Left cardiac atrium (tissue), 4 donors: ENCODE measurements at places on chromosomes 5 and 9.
A peak's percentile ranks its signal among the peaks of the same experiment; 100 is the strongest.

DNA sequence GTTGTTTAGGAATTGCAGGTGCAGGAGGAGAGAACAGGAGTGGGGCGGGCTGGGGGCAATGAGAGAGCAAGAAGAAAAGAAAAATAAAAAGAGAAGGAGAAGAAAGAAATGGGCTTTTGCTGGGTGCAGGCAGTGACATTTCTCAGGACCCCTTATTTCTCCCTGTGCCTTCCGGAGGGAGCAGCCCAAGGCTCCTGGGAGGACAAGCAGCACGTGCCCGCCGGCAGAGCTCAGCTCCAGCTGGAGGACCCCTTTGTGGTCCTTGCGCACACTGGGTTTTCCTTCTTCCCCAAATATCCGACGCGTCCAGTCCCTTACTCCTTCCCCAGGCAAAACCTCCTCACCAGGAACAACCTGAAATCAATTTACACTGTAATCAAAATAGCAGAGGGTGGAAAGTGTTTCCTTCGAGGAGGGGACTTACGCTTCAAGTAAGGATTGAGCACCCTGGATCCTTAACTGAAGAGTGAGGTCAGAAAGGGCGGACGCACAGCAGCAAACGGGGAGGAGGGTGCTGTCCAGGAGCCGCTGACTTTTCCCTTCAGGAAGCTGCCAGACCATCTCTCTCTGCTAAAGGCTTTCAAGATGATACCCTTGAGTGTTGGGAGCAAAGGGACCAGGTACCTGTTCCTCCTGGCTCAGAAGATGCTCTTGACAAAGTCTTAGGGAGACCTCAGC lies 2.1 kb downstream of the BTNL9 start:
- DNase-seq: no peak

GRCh38 chr9:136283291-136284235 lies 20.3 kb downstream of the CCDC187 start:
- DNase-seq: peak; percentile 79

DNA sequence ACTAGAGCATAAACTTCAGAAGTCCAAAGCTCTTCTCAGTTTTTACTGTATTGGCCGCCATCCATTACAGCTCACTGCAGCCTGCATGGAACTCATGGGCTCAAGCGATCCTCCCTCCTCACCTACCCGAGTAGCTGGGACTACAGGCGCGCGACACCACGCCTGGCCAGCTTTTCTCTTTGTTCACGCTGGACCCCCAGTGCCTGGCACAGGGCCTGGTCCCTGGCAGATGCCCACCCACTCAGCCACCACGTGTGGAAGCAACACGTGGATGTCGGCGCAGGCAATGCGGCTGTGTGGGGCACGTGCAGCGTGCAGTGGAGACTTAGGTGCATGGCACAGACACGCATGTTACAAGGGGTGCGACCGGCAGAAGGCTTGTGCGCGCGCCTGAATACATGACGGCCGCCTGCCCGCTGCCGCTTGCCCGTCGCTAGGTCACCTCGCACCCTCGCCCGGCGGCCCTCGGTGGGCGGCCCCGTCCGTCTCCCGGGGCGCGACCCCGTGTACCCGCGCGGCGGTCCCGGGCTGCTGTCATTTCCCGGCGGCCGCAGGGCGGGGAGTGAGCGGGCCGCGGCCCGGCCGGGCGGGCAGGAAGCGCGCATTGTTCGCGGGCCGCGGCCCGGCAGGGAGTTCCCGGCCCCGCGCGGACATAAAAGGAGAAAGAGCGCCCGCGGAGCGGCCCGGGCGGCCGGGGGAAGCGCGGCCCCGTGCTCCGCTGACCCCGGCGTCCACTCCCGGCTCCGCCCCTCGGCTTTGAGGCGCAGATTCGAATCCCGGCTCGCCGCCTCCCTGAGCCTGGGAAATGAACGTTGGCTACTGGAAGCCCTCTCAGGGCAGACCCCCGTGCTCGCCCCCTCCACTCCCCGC lies 24.1 kb upstream of the PTGS1 start:
- peak; percentile 79 for DNase-seq

DNA sequence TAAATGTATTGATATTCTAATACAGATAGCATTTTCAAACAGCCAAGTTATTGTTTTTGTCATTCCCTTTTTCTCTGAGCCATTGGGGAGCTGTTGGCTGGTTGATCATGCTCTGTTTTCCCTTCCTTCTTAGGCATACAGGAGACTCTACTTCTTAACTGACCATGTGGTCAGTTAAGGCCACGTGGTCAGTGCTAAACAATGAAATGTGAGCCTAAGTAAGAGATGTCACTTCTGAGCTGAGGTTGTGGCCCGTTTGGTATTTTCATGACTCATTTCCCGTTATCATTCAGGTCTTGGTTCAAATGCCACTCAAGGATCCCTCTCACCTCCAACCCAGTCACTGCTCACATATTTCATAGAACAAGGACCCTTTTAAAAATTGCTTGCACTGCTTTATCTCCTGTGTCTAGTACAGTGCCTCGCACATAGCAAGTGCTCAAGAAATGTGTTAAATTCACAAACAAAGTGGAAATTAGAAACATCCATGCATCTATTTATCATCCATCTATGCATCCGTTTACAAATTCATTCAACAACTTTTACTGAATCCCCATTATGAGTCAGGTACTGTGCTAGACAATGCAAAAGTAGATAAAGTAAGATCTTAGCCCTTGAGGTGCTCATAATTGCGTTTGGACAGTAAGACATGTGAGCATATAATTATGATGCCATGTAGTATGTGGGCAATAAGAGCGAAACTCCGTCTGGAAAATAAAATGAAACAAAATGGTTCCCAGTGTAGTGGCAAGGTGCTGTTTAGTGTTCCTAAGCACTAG lies 50.7 kb downstream of the ARRDC3 start:
- DNase-seq: no peak

- DNase-seq: no peak
Observed at GRCh38 chr9:131747352-131747751, 7.5 kb upstream of the RAPGEF1 start.

GRCh38 chr5:141363952-141364660 lies at the start of gene PCDHGA5:
TSS of gene PCDHGA5 (plus strand) at chr5:141364162. CDS start at chr5:141364331, 169 bp downstream.
- no peak for DNase-seq

GRCh38 chr9:100623969-100624368 lies 46.1 kb downstream of the CAVIN4 start:
- no peak for DNase-seq

DNA sequence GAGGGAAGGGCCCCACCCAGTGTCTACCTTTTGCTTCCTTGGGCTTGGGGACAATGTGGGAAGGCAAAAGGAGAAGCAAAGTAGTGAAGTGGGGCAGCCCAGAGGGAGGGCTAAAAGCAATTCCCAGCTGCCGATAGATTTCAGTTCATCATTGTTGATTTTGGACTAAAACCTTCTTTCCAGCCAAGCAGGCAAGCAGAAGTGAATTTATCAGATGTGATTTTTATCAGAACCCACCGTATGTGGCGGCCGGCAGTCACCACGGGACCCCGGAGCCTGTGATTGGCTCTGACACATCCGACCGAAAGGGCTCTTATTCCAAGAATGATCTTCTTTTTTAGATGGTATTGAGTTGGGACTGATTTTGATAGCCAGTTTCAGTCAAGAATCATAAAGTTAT lies 559.9 kb downstream of the PSAT1 start:
- no peak for DNase-seq

GRCh38 chr5:39190311-39191102 lies 28.9 kb downstream of the FYB1 start:
- no peak for DNase-seq

GRCh38 chr9:120446671-120447070 lies 133.3 kb downstream of the CDK5RAP2 start:
- DNase-seq: no peak

GRCh38 chr9:107749787-107750444 lies 260.3 kb upstream of the KLF4 start:
- DNase-seq: peak; percentile 94

GRCh38 chr9:117073539-117074341 lies 341.1 kb downstream of the ASTN2 start:
- no peak for DNase-seq

DNA sequence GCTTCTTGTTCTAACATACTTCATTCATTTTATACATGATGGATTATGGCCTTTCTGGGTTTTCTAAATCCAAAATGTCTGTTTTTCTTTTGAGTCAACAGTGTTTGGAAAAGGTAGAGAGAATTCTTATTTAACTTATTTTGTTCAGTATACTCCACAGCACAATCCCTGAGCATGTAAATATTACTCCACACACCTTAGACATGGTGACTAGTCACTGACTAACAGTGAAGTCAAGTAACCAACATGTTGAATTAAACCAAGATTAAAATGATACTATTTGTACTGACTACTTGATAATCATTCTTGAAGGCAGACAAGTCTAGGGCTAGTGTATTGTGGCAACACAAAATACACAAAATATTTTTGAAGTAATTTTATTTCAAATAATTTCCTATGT lies 55.0 kb downstream of the HAPLN1 start:
- DNase-seq: no peak

- DNase-seq: no peak
Observed at GRCh38 chr9:37905776-37906175, 1.8 kb upstream of the SLC25A51 start.

DNA sequence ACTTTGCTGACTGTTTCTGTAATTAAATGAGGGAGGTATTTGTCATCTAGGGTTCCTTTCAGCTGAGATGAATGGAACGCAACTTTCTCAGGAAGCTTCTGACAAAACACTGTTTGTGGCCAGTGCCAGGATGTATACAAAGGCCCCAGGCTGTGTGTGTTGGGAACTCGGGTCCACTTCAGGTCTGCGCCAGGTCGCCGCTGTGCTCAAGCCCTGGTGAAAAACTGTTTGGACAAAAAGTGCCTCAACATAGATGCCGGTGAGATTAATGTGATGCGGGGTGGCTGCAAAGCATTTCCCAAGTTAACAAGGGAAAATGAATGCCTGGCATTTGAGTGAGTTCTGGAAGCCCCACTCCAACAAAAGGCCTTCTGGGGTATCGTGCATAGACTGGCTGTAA lies 156.4 kb downstream of the GABBR2 start:
- DNase-seq: no peak

DNA sequence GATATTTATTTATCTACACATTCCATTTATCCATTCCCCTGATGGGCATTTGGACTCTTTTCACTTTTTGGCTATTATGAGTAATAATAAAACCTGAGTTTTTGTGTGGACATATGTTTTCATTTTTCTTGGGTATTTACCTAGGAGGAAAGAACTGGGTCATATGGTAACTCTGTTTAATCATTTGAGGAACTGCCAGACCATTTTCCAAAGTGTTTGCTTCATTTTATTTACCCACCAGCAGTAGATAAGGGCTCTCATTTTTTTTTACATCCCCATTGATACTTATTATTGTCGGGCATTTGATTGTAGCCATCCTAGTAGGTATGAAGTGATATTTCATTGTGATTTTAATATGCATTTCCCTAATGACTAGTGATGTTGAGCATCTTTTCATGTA lies 7.7 kb upstream of the PTPDC1 start:
- no peak for DNase-seq

- DNase-seq: no peak
Observed at GRCh38 chr5:144594919-144595318, 424.2 kb downstream of the KCTD16 start.

- DNase-seq: no peak
Observed at GRCh38 chr5:109630093-109630492, 59.6 kb upstream of the MAN2A1 start.

DNA sequence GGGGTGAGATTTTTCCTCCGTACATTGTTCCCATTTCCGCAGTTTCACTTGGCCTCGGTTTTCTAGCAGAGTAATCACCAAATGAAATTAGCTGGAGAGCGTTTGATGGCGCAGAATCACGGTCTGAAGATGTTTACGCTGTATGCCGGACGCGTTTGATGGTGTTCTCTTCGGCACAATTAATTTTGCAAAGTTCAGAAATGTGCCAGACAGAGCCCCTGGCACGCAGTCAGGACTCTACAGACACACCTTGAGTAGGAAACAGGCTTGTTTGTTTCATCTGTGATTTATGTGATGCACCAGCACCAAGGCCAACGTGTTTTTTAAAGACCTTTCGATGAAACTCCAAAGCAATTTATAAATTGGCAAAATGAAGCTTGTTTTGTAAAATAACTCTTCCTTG lies 863 bp upstream of the LIFR start:
- DNase-seq: no peak

- DNase-seq: no peak
Observed at GRCh38 chr9:114266969-114267368, 55.9 kb upstream of the ORM1 start.

GRCh38 chr5:78763659-78764189 lies 115.2 kb upstream of the LHFPL2 start:
- no peak for DNase-seq

DNA sequence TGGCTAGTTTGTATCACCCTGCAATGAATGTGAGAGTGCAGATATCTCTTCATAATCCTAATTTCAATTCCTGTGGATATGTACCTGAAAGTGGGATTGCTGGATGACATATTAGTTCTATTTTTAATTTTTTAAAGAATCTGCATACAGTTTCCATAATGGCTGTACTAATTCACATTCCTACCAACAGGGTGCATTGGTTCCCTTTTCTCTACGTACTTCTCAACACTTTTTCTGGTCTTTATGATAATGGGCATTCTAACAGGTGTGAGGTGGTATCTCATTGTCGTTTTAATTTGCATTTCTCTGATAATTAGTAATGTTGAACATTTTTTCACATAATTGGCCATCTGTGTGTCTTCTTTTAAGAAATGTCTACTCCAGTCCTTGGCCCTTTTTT lies 927.5 kb downstream of the DTWD2 start:
- no peak for DNase-seq

DNA sequence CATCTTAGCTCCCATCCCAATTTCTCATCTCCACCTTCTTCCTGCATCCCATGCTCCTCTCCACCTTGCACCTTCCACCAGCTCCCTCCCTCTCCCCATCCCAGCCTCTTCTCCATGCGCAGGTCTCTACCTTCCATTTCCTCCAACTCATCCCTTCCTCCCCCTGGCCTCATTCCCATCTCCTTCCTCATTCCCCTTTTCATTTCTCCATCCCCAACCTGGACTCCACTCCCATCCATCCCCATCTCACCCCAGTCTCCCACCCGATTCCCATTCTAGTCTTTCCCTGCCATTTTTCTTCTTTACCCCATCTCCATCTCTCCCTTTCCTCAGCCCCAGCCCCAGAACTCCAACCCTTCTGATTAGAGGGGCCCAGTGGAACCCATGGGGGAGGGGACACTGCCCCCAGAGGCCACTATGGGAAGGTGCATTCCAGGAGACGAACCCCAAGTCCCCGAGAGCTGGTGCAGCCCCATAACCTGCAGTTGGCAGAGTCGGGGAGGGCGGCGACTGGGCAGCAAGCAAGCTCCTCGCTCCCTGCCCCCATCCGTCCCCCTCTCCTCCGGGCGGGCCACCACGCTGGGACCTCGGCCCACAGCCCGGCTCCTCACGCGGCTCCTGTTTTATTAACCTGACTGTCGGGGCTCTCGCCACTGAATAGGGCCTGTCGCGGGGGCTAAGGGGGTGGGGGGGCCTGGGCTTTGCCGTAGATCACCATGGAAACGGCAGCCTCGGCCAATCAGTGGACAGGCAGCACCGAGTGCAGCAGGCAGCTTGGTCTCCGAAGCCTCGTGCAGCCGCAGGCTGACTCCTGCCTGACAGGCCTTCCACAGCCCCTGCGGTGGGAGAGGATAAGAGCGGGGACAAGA lies 66.7 kb downstream of the PCDH1 start:
- peak; percentile 35 for DNase-seq

GRCh38 chr9:13716090-13716489 lies 436.6 kb upstream of the MPDZ start:
- DNase-seq: no peak
